ENCODE measurements at places on chromosomes 3 and 15. TPM values are rescaled to one million over a fixed set of nuclear protein-coding genes. Genes with fewer than 3 reads are reported as not detected.

DNA sequence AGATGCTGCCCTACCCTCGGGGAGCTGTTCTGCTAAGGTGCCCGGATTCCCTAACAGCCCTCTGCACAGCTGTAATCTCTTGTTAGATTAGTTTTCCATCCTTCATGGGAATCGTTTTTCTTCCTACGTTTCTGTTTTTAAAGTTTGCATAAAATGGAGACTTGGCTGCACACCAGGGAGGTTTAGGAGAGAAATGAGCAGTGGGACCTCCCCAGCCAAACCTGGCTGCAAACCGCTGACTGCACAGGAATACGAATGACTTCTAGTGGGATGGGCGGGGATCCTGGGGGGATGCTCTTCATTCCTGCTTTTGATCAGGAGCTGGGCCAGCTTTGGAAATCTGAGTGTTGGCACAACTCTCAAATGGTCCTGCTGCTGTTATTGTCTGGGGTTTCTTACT is 77.5 kb downstream of the THSD4 start:
- no peak for DNase-seq

Gene CCDC191
- total RNA-seq = 13.9 TPM

DNA sequence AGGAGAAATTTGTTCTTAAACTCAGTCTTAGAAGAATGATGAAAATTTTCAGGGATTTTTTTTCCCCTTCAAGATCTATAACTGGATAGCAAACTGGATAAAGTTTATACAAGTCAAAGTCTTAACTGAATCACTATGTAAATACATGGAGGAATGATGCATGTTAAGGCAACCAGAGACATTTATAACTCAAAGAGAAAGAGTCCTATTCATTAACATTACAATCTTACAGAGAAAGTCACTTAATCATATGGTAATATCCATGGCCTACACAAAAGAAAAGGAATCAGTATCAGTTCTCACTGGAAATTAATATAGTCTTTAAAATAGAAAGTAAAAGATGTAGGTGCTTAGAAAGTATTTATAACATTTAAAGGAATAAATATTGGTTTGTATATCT is 869.1 kb downstream of the TBL1XR1 start:
- no peak for DNase-seq

- DNase-seq = no peak
Measured at GRCh38 chr15:81007428-81008064, 6.8 kb downstream of the TLNRD1 start.

DNA sequence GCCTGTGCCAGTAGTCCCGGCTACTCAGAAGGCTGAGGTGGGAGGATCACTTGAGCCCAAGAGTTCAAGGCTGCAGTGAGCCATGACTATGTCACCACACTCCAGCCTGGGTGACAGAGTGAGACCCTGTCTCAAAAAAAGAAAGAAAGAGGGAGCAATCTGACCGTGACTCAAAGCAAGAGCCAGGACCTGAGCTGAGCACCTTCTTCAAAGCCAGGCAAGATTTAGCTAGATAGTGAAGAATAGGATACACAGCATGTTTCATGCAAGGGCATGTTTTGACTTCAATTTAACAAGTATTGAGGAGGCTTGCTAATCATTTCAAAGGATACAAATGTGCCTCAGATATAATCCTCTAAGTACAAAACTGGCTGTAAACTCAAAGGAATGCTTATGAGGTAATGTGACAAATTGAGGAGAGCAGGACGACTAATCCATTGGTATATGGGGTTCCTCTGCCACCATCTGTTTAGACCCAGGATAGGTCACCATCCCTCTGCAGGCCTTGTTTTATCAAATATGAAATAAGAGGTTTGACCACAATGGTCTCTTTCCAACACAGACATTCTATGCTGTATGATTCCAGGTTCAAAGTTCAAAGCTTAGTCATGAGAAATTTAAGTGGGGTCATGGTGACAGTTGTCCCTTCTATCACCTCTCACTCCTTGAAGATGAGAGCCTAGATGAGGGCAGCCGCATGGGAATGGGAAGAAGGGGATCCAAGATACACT is 33.2 kb downstream of the RAB27A start:
- no peak for DNase-seq

Gene CCDC39
- total RNA-seq = 0.58 TPM

DNA sequence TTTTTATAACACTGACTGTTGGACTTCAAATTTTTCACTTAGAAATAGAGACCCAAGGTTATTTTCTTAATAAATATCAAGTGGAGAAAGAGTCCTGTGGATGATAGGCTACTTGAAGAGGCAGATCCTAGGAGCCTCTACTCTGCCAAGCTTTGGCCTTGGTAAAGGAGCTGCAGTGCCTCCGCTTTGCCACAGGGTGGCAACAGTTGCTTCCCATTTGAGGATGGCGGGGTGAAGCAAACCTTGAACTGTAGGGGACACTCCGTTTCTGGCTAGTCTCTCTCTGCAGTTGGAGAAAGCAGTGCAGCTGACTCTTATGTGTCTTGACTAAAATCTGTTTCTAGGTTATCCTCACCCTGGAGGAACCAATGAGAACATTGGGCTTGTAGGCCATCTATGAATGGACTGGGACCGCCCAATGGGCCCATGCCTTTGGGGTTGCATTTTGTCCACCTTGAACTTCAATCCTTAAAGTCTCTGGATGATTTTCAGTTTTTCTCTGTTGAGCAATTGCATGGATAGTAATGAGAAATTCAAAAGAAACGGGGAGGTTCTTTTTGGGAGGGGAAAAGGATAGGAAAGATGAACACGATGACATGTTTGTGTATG is 9.8 kb downstream of the SCG5 start:
- no peak for DNase-seq

DNA sequence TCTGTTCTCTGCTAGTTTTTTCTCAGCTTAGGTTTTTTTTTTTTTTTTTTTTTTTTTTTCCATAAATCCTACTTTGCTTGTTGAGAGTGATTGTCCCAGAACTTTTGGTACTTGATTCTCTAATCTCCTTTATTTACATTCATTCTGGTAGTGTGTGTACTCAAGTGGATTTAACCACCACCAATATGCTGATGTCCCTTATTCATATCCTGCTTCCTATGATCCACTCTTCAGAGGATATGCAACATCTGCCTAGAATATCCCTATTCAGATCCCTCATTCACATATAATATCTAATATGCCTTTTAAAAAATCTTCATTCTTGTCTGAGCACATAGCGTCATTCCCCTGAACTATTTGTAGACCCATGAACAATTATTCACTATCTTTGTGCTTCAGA is 342.9 kb downstream of the VGLL3 start:
- DNase-seq = no peak

DNA sequence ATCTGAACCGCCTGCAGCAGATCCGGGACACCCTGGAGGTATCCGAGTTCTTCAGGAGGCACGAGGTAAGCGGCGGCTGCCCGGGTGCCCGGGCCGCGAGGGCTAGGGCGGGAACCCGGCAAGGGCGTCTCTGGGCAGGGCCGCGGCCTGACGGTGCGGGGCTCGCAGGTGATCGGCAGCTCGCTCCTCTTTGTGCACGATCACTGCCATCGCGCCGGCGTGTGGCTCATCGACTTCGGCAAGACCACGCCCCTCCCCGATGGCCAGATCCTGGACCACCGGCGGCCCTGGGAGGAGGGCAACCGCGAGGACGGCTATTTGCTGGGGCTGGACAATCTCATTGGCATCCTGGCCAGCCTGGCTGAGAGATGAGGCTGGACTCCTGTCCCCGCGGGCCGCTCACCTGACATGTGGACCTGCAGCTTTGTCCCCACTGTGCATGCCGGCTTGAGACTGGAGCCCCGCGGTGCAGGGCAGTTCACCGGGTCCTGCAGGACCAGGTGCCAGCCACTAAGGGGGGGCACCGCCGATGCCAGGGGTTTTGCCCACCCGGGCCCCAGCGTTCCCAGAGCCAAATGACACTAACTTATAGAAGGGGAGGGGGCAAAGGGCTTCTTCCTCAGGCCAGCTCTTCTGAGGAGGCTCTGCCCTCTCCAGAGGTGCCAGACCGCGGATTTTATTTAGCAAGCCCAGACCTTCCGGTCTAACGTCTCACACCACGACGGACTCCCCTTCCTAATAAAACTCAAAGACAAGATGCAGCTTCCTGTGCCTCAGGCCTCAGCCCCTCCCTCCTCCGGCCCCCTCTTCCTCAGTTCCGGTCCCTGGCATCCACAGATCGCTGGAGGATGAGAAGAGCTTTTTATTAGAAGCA is 9.4 kb downstream of the ITPKA start:
- DNase-seq = no peak
